Activated effector memory CD4-positive, alpha-beta T cell treated with anti-CD3 and anti-CD28 coated beads, Interleukin-2, amount 50 U/mL, for 16 hours (primary cell): ENCODE measurements at places on chromosomes 5 and 9.
A peak's percentile ranks its signal among the peaks of the same experiment; 100 is the strongest.

- no peak for DNase-seq
Observed at GRCh38 chr9:129785866-129786265, 17.1 kb upstream of the TOR1B start.

DNA sequence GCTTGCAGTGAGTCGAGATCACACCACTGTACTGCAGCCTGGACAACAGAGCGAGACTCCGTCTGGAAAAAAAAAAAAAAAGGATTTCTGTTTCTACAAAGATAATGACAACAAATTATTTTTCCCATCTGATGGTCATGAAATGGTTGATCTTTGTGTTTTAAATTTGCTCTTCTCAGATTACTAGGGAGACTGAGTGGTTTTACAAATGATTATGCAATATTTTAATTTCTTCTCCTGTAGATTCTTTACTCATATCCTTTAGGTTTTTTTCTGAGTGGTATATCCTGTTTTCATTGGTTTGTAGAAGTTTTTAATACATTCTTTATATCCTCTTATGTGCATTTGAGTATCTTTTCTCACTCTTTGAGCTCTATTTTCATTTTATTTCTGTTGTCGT is 20.6 kb upstream of the AUH start:
- no peak for DNase-seq

DNA sequence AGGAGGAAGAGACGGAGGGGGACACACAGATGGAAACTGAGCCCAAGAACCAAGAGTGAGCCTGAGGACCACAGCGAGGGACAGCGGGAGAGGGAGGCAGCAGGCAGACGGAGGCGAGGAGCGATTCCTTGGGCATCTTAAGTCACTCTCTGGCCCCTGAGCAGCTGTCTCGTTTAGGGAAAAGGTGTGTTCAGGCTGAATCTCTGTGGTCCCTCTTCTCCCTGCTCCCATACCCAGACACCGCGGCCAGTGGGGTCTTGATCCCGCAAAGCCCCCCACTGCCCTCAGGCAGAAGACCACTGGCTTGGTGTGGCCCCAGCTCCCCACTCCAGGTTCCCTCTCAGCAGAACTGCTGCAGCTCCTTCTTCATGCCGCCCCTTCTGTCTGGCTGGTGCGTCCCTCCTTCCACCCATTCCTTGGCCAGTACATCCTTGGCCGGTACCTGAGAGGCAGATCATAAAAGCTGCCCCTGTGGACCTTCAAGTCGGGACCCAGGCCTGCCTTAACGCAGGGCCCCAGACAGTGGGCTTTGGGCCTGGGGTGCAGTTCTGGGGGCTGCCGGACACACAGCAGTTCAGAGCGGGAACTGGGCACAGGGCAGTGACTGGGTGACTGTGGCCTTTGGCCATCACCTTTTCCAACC is 5.8 kb upstream of the RALGDS start:
- no peak for DNase-seq

GRCh38 chr5:147836439-147836838 is 5.0 kb upstream of the SPINK1 start:
- DNase-seq: no peak

DNA sequence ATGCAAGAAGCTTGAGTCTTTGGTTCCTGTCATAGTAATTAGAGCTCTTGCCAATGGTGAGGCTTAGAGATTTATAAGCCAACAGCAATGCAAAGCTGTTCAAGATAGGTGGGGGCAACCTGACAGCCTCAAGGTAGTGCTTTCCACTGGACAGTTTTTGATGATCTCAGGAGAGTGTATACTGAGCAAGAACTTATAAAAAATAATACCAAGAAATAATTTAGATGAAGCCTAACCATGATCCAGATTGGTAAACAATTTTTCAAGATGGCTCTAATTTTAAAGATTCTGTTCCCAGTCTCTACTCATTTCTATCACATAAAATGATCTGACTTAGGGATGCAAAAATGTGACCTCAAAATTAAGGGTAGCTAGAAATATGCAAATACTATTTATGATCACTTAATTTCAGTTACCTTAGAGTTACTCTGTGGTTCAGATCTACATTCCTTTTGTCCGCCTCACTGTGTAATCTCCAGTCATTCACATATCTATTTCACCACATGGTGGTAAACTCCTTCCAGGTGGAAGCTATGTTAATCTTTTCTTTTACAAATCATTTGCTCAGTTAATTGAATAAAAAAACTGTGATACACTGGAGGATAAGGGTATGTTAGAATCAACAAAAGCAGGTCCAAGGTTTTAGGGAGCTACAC is 1228.0 kb upstream of the C9orf72 start:
- DNase-seq: no peak

DNA sequence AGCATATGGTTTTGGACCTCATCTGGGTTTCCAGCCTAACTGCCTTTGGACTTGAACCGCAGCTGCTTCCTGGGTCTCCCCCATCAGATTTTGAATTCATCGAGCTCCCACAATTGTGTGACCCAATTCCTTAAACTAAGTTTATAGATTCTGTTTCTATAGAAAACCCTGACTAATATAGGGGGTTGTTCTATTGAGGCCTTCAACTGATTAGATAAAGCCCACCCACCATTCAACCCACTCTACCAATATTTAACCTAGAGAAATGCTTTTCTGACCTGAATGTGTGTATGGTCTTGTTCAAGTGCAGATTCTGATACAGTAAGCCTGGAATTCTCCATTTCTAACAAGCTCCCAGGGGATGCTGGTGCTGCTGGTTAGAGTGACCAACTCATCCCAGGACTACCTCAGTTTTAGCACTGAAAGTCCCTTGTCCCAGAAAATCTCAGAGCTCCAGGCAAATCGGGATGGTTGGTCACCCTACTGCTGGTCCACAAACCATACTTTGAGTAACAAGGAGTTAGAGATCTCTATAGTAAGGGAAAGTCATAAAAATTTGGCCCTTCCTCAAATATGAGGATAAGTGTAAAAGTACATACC is 31.7 kb upstream of the GNE start:
- DNase-seq: no peak

DNA sequence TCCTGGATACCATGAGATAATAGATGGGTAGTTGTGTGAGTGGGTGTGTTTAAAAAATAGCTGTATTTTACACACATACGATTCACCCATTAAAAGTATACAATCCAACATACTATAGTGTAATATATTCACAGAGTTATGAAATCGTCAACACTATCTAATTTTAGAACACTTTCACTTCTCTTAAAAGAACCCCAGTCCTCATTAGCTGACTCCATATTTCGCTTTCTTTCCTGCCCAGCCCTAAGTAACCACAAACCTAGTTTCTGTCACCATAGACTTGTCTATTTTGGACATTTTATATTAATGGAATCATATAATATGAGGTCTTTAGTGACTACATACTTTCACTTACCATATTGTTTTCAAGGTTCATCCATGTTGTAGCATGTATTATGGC is 63.8 kb upstream of the S1PR3 start:
- DNase-seq: no peak

DNA sequence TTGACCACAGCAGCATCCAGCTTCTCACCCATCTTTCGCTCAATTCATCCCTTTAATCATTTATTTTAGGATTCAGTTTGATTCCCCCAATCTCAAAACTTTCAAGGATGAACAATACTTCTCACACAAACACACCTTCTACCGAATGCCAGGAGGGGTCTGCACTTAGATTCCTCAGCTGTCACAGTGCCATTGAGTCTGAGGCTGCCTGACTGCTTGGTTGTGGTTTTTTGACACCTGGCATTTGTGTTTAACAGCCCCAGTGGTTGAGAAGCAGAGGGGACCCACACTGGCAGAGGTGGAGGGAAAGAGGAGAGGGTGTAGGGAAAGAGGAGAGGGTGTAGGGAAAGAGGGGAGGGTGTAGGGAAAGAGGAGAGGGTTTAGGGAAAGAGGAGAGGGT is 54.9 kb downstream of the PALM2AKAP2 start:
- DNase-seq: no peak

- no peak for DNase-seq
Observed at GRCh38 chr5:150637245-150638052, 3.0 kb upstream of the SYNPO start.

DNA sequence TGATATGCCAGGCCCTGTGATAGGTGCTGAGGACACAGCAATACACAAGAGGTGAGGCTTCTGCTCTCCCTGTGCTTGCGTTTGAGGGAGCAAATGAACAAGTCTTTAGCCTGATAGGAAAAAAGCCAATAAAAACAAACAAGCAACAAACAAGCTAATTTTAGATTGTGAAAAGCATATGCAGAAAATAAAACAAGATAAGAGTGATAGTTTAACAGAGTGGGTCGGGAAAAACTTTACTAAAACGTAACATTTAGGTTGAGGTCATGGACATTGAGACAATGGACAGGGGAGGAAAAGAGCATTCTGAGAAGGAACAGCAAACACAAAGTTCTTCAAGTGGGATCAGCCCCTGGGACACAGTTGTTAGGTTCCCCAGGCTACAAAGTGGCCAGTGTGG is 4.3 kb downstream of the SMIM3 start:
- no peak for DNase-seq

GRCh38 chr9:120545701-120546550 is 34.0 kb downstream of the CDK5RAP2 start:
- no peak for DNase-seq

- no peak for DNase-seq
Observed at GRCh38 chr9:4541281-4541680, 51.0 kb downstream of the SLC1A1 start.

- DNase-seq: no peak
Observed at GRCh38 chr9:101650142-101650541, 55.4 kb upstream of the PPP3R2 start.

DNA sequence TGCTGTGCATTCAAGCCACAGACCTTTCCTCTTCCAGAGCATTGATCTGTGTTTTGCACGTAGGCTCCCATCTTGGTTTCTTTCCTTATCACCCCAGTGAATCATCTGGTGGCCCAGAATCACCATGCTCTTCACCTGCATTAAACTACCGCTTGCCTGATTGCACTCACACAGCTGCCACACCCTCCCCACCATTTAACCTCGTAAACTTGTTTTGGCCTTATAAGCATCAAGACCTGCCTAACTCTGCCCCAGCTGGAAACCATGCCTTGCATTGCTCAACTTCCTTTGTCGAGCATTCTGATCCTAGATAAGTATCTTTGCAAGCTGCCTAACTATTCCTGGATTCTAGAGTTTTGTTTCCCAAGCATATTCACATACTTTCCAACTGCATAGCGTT is 369.6 kb upstream of the SEMA6A start:
- no peak for DNase-seq

DNA sequence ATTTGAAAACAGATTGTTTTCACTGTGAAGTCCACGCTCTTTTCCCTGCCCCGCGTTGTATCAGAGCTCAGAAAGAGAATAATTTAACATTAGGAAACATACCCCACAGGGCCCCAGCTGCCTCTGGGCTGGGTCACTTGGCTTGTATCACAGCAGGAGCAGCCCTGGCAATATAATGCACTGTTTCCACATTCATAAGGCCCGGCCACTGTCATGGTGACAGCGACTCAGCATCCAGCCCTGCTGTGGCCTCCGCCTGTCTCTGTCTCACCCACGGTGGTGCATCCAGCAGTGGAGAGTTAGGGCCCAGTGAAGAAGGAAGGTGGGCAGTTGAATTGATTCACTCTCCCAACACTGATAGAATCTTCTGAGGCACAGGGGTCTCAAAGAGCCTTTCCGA is 188.9 kb downstream of the NSG2 start:
- DNase-seq: no peak

DNA sequence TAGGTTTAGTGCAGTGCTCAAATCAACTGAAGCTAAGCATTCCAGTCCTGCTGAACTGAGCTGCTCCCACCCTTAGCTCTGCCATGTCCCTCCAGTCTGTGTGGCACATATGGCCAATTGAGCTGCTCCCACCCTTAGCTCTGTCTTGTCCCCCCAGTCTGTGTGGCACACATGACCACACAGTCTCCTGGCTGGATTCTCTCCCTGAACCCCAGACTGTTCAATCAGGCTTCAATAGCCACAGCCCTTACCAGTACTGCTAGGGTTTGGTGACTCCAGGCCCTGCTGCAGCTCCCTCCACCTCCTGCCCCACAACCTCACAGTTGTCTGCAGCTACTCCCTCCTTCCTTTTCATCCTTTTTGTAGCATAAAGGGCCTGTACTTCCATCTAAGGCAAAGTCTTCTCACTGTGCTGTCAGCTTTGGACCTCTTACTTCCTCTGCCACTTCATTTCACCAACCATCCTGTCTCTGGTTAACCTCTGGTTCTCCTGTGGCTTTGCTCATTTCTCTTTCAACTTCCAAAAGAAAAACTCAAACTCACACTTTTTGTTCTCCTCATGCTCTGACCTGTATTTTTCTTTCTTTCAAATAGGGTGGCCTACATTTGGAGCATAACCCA is 50.8 kb downstream of the ADAMTS12 start:
- DNase-seq: no peak

- no peak for DNase-seq
Observed at GRCh38 chr9:88759364-88759763, 224.4 kb downstream of the NXNL2 start.

DNA sequence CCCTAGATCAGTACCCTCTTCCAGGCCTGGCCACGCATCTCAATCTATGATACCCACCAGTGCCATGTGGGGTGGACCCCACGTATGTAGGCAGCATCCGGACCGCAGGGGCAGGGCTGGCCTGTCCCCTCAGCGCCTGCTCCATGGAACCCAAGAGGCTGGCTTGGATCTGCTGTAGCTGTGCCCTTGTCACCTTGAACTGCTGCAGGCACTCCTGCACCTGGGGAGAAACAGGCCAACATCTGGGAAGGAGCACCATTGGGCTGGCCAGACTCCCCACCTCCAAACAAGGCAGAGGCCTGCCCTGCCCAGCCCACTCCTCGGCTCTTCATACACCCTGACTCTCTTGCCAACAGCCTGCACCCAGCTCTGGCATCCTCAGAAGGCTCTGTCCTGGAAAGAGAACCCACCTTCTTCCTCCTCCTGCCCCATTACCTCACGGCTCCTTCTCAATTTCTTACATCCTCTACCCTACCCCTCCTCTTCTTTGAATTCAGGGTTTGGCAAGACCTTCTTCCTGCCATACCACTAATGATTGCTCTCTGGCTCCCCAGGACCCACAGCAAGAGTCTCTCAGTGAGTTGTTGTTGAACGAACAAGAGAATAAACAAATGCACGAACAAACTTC is 7.7 kb downstream of the HK3 start:
- DNase-seq: peak; percentile 41

DNA sequence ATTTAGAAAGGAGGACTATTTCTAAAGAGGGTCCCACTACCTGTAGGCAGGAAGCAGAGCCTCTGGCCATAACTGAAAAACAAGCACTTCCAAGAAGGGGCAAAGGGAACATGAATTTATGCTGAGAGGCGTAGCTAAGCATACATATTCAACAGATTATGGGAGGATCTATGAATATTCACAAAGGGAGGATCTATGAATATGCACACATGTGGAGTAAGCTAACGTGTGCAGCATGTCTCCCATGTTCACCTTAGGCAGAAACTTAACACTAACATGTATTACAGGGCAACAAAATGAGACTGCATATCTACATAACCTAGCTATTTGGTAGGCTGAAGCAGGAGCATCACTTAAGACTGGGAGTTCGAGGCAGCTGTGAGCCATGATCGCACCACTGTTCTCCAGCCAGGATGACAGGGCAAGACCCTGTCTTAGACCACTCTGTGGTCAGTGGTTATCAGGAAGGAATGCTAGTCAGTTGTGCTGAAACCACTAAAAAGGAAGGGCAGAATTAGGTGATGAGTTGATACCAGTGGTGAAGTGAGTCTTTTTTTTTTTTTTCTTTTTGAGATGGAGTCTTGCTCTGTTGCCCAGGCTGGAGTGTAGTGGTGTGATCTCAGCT is 20.8 kb downstream of the FXN start:
- no peak for DNase-seq

- no peak for DNase-seq
Observed at GRCh38 chr5:67146574-67146973, 50.0 kb downstream of the CD180 start.
